ENCODE measurements at places on chromosomes 12 and 14.

DNA sequence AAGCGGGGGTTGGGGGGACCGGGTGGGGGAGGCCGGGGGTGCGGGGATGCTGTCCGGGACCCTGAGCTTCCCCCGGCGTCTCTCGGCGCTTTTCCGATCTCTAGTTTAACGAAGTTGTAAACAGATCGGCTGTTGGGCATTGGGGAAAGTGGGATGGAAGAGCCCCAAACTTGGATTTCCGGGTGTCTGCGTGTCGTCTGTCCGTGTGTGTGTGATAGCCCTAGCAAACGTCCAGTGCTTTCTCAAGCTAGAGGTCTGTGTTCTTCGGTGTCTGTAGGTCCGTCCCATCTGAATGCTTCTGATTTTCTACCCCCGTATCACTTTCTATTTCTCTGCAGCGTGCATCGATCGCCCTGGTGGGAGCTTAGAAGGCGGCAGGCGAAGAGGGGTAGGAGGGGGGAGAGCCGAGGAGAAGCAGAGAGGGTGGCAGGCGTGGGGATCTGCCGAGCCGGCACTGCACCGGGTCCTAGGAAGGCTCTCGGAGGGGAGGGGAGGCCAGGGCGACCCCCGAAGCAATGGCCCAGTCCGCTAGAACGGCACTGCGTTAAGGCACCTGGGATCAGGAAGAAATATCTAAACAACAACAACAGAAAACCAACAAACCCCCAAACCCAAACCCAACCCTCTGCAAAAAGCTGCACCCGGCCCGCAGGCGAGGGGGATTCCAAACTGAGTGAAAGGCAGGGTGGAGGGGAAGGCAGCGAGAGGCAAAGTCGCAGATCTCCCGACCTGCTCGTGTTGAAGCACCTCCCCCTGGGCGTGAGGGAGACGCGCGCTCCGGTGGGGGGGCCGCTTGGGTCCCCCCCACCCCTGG lies 1.0 kb downstream of the KCNA1 start:
- DNase-seq, result no peak

GRCh38 chr12:115411121-115411520 lies 727.1 kb upstream of the TBX3 start:
- no peak for DNase-seq

- no peak for DNase-seq
Measured at GRCh38 chr12:43675048-43675904, 83.3 kb downstream of the PUS7L start.

DNA sequence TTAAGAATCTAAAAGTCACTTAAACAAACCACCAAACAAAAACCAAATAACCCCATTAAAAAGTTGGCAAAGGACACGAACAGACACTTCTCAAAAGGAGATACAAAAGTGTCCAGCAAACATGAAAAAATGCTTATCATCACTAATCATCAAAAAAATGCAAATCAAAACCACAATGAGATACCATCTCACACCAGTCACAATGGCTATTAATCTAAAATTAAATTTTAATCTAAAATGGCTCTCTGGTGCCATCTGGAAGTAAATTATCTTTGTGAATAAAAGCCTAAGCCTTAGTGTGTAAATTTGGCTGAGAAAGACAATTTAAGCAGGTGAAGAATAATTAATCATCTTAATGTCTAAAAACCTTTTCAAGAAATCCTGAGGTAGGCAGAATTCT lies 204.5 kb upstream of the PPFIA2 start:
- no peak for DNase-seq

DNA sequence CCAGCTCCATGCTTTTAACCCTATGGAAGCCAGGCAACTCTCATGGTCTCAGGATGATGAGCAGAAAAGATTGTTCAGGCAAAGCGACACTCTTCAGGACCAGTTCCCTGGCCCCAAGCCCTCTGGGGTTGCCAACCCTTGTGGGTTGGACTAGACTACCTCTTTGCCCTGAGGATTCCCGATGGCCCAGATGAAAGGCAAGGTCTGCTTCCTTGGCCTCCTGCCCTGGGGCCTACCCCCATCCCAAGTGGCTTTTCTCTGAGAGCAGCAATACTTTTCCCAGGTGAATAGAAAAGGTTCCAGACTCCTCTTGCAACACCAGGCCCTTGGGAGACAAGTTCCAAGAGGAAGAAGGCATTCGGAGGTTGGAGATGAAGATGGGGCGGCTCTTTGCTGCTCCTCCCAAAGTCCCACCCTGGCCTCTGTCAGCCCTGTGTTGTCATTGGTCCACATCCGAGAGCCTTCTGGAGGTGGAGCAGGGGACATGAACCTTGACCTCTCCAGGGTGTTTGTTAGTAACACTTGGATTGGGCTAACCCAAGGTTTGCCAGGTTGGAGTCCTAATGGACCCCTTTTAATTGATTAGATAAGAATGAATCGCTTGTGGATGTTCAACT lies 131.1 kb downstream of the GCH1 start:
- DNase-seq, result no peak

DNA sequence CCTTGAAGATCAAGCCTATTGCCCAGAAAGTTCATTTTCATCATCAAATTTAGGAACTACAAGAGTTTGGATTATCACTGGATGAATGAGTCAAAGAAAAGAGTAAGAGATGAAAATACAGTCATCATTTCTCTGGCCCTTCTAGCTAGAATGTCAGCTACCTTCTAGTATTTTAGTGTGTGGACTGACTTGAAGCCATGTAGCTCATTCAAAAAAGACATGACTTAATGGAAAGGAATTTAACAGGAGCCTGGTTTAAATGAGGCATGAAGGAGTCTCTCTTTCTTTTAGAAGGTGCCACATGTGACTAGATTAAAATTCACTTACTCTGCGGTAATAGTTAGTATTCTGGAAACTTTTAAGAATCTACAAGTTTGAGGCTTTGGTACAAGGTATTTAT lies 7.1 kb downstream of the PTHLH start:
- DNase-seq, result no peak

DNA sequence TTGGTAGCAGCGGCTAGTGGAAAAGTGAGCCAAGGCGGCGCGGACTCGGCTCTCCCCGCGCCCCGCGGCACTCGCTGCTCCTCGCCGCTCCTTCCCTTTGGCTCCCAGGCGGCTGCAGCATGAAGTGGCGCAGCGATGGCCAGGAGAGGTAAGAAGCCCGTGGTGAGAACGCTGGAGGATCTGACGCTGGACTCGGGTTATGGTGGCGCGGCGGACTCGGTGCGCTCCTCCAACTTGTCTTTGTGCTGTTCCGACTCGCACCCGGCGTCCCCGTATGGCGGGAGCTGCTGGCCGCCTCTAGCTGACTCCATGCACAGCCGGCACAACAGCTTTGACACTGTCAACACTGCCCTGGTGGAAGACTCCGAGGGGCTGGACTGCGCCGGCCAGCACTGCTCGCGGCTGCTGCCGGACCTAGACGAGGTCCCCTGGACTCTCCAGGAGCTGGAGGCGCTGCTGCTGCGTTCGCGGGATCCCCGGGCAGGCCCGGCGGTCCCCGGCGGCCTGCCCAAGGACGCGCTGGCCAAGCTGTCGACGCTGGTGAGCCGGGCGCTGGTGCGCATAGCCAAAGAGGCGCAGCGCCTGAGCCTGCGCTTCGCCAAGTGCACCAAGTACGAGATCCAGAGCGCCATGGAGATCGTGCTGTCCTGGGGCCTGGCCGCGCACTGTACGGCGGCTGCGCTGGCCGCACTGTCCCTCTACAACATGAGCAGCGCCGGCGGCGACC lies 225.6 kb upstream of the CRY1 start:
- DNase-seq, result no peak

GRCh38 chr12:85828576-85828975 lies 7.6 kb downstream of the RASSF9 start:
- no peak for DNase-seq

- DNase-seq, result no peak
Measured at GRCh38 chr12:25301798-25302197, 51.1 kb upstream of the KRAS start.

- DNase-seq, result no peak
Measured at GRCh38 chr12:93274937-93275336, 102.8 kb upstream of the NUDT4 start.

DNA sequence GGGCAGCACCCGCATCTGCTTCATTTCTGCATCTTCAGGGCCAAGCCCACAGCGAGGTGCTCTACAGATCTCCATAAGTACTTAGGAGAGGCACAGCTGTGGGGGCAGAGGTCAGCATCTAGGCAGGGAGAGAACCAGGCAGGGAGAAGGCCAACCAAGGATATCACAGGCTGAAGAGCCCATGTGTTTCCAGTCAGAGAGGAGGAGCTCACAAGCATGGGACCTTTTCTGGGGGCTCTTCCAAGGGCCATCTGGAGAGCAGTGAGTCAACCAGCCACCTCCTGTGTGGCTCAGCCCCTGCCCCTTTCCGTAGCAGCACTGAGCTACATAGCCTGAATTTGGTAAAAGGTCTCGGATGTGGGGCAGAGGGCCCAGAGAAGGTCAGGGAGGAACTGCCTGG lies 78.5 kb downstream of the ARL6IP4 start:
- no peak for DNase-seq

DNA sequence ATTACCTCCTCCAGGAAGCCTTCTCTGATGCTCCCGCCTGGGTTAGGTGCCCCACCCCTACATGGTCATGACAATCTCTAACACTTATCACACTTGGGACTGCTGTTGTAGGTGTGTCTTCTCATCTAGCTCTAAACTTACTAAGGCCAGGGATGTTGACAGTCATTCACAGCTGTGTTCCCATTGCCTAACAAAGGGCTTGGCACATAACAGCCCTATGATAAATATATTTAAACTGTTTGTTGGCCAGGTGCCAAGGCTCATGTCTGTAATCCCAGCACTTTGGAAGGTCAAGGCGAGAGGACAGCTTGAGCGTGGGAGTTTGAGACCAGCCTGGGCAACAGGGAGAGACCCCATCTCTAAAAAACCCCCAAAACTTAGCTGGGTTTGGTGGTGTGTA lies 98.8 kb upstream of the RGS6 start:
- DNase-seq, result no peak

DNA sequence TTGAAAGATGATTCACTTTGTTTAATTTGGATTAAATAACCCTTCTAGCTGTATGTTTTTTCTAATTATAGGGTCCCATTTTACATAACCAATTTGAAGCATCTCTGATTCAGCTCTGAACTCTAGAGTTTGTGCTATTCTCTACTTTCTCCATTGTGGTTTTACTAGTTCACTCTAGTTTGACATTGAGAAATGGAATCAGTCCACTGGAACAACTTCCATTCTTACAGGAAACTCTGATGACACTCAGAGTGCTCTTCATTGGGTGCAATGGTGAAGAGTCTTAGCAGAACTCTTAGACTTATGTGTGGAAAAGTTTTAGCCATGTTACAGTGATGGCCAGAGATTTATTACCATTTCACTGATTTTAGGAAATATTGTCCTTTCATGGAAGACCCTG lies 140.7 kb downstream of the DYRK2 start:
- no peak for DNase-seq

DNA sequence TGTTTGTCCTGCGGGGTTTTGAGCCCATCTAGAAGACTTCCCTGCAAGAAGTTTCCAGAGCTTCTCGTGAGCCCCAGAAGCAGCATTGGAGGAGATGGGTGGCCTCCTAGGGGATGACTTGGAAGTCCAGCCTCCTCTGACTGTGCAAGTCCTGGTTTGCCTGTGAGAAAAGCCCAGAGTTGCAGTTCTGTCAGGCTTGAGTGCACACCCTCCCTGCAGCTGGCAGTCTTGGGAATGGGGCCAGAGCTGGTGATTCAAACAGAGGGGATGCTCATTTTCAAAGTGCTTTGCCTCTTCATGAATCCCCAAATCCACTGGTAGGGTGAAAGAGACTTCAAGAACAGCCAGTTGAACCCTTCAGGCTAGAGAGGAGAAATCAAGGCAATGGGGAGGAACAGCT lies 3.9 kb upstream of the PPP1R1A start:
- peak; percentile 48 for DNase-seq

Data from stromal cell of bone marrow (primary cell).